ENCODE measurements at places on chromosomes 4 and X.

- no peak for DNase-seq
Measured at GRCh38 chrX:33840176-33840575, 291.9 kb downstream of the FAM47A start.

DNA sequence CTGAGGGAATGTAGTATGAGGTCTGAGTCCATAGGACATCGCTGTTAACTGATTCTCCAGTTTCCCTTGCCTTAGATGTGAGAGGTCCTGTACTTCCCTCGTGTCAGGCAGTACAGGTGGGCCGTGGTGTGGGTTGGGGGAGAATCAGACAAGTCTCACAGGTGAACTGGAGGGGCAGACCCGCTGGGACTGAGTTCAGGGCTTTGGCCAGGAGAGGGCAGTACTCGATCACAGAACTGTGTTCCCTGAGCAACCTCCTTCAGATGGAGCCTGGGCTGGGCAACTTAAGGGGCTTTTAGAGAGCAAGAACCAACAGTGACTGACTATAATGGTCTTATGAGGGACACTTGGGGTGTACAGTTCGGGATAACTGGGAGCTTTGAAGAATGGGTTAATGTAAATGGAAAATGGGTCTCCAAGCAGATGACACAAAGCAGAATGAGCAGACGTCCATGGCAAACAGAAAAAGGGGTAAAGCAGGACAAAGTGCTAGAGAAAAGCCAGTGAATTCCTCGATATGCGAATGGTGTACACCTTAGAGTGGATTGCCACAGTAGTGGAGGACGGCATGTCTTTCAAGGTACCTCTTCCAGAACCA lies 83.6 kb downstream of the CCNG2 start:
- DNase-seq: peak; percentile 23

GRCh38 chr4:74873545-74874301 lies 59.2 kb upstream of the PARM1 start:
- no peak for DNase-seq

GRCh38 chr4:18250564-18250963 lies 229.0 kb upstream of the LCORL start:
- no peak for DNase-seq

- DNase-seq: no peak
Measured at GRCh38 chrX:149531599-149531998, 9.2 kb upstream of the EOLA1 start.

Data from HFFc6 (cell line).